H7 (cell line): ENCODE measurements at places on chromosomes 12 and 14.
A peak's percentile ranks its signal among the peaks of the same experiment; 100 is the strongest.

GRCh38 chr14:24297190-24297964 is 2.2 kb downstream of the DHRS1 start:
- DNase-seq = peak; percentile 75

- DNase-seq = no peak
These were observed 238.8 kb downstream of the PPFIA2 start for GRCh38 chr12:81520064-81520945.

- DNase-seq = no peak
These were observed 34.3 kb upstream of the TEX22 start for GRCh38 chr14:105363847-105364708.

GRCh38 chr12:59597385-59597781 is 1.6 kb downstream of the SLC16A7 start:
- DNase-seq = no peak

GRCh38 chr14:56219666-56220413 is 101.6 kb downstream of the PELI2 start:
- DNase-seq = no peak

DNA sequence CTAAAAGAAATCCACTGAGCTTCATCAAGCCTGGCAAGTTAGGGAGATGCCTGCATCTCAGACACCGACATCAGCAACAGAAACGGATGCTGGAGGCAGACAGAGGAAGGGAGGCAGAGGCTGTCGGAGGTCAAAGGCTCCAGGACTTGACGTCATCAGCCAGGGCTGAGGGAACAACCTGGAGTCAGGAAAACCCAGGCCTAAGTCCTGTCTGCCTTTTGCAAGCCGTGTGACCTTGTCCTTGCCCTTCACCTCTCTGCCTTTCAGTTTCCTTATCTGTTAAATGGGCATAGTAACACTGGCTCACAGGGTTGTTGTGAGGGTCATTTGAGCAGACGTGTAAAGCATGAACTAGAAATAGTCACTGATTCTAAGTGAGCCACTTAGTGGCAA is 194.2 kb downstream of the BCL11B start:
- DNase-seq = no peak

GRCh38 chr12:71197460-71197859 is 39.7 kb upstream of the TSPAN8 start:
- no peak for DNase-seq

GRCh38 chr12:51631591-51631990 is 40.6 kb downstream of the SCN8A start:
- no peak for DNase-seq
